ENCODE measurements at places on chromosomes 6 and 20.

DNA sequence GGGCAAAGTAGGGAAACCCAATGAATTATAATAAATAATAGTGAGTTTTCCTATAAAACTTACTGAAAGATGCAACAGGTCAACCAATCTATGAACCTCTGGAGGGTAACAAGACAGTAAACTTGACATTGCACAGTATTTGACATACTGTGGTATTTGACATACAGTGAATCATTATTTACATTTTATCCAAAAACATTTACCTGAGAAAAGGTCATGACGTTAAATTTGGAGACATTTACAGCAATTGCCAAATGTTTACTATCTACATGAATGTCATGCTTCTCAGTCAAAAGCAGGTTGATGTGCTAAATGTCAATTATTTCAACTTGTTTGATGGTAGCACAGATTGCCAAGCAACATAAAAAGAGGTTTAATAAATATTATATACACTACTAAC, 35.8 kb upstream of the NOX3 start:
- DNase-seq, result no peak

GRCh38 chr6:158257425-158257759, 54.9 kb upstream of the TULP4 start:
- DNase-seq, result no peak

- DNase-seq, result no peak
Observed at GRCh38 chr6:22320750-22321149, 23.9 kb upstream of the PRL start.

DNA sequence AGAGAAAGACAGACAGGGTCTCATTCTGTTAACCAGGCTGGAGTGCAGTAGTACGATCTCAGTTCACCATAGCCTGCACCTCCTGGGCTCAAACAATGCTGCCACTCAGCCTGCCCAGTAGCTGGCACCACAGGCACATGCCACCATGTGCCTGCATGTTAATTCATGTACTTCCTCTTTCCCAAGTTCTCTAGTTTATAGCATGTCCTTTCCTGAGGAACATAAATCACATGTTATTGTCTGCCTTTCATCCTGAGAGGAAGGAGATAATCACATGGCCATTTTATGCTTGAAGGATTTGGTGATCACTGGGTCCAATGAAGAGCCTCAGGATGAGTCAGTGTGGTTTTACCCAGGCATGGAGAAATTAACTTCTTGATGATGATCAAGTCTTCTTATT, 47.9 kb downstream of the COL11A2 start:
- DNase-seq, result peak; percentile 36
